ENCODE measurements at places on chromosomes 3 and 15.

DNA sequence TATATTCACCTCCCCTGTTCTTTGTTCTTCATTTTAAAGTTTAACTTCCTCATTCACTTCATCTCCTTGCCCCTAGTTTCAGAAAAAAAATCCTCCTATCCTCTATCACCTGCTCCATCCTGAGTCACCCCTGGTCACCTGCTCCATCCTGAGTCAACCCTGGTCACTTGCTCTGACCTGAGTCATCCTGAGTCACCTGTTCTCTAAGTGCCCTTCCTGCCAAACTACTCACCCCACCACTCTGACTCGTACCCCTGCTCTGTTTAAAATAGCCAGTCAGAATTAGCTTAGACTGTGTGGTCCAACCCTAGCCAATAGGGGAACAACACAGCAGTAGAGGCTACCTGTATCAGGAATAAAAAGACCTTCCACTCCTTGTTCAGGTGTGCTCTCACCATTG lies 716.9 kb downstream of the ZBBX start:
- no peak for DNase-seq

- DNase-seq: no peak
Measured at GRCh38 chr3:60081381-60082095, 1031.7 kb upstream of the CFAP20DC start.

DNA sequence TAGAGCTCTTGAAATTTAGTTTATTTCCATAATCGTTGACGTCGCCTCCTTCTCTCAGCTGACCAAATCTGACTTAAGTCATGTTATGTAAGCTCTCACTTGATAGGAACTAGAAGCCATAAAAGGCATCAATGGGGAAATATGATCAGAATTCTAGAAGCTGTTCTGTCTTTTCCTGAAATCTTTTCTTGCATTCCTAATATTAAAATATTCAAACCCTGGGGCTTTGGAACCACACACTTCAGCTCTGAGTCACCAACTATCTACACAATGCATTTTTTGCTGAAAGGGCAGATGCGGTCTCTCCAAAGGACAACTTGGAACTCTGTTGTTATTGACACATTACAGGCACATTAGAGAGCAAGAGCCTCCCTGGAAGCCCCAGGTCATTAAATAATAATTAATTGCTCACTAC lies 91.3 kb downstream of the LARS2 start:
- DNase-seq: no peak

- DNase-seq: no peak
Measured at GRCh38 chr3:129311054-129311902, 32.6 kb downstream of the HMCES start.

DNA sequence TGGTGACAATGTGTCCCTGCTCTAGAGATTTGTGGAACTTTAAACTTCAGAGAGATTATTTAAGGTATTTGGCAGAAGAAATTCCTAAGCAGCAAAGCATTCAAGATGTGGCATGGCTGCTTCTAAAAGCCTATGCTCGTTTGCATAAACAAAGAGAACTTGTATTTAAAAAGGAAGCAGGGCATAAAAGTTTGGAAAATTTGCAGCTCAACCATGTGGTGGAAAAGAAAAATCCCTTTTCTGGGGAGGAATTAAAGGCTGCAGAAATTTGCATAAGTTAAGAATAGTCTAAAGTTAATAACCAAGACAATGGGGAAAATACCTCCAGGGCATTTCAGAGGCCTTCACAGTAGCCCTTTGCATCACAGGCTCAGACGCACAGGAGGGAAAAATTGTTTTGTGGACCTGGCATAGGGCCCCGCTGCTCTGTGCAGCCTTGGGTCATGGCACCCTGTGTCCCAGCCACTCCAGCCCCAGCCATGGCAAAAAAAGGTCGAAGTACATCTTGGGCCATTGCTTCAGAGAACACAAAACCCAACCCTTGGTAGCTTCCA lies 1109.1 kb downstream of the OTOL1 start:
- DNase-seq: no peak

GRCh38 chr3:58116985-58117384 lies 93.8 kb downstream of the DNASE1L3 start:
- DNase-seq: no peak

GRCh38 chr3:181722156-181722555 lies 10.4 kb downstream of the SOX2 start:
- no peak for DNase-seq

DNA sequence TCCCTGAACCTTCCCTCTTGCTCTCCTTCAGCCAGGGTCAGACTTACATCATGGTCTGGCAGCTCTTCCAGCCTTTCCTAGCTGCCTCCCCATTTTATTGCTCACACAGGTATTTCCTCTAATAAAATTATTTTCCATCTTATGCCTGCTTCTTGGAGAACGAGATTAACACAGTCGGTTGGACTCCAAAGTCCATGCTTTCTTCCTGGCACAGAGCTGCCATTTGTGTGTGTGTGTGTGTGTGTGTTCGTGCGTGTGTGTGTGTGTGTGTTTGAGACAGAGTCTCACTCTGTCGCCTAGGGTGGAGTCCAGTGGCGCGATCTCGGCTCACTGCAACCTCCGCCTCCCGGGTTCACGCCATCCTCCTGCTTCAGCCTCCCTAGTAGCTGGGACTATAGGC lies 15.5 kb downstream of the FSD2 start:
- DNase-seq: no peak

- no peak for DNase-seq
Measured at GRCh38 chr3:47318916-47319315, 36.2 kb downstream of the KLHL18 start.

DNA sequence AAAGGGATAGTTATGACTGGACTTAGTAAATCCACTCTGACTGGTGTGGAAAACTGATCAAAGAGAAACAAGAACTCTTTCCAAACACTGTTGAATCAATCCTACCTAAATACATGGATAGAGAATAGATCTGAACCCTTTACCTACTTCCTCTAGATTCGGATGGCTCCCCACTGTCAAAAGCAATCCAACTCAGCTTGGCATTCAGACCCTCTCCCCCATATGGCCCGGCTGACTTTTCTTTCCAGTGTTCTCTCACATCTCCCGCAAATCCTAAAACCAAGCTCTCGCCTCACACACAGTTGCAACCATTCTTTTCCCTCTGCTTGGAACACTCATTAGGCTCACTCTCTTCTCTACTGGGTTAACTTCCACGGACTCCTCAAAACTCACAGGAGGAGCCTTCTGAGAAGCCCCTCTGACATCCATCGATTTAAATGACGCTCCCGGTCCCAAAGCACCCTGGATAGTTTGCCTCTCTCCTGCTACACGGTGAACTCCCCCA lies 639 bp downstream of the SPICE1 start:
- DNase-seq: peak; percentile 21

DNA sequence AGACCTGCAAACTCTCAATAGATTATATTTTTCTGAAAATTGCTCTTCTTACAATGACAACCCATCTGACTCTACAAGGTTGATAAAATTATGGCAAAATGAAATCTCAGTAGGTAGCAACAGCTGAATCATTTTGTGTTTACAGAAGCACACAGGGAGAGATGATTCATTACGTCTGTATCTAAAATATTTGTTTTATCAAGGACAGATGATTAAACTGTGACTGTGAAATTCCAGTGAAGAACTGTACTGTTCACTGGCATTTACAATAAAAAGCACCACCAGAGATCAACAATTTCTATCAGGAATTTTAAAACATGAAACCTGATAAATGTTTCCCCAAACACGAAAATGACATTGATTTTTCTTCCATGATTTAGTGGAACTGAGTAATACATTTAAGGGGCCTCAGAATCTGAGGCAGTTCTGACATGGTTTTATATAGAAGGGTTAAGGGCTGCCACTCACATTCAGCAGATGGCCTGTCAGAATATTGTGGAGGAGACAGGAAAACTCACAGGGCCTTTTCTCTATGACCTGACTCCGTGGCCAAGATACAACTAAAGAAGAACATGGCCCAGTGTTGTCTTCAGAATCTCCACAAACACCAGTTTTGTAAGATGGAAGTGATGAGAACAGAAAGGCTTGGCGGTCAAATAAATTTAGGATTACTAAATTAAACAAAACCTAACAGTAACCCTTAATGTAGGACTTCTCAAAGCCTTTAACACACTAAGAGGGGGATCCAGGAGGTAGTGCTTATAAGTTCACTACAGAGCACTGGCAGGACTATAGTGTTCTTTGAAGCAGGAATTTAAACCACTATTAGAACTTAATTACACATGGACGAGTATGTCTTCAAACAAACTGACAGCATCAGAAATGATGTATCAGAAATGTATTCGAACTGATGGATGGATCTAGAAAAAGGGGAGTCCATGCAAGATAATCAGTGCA lies 25.9 kb downstream of the RAD18 start:
- no peak for DNase-seq

GRCh38 chr15:70217226-70218160 lies 119.8 kb upstream of the TLE3 start:
- no peak for DNase-seq

GRCh38 chr3:37945807-37946530 lies 44.6 kb upstream of the VILL start:
- DNase-seq: no peak

DNA sequence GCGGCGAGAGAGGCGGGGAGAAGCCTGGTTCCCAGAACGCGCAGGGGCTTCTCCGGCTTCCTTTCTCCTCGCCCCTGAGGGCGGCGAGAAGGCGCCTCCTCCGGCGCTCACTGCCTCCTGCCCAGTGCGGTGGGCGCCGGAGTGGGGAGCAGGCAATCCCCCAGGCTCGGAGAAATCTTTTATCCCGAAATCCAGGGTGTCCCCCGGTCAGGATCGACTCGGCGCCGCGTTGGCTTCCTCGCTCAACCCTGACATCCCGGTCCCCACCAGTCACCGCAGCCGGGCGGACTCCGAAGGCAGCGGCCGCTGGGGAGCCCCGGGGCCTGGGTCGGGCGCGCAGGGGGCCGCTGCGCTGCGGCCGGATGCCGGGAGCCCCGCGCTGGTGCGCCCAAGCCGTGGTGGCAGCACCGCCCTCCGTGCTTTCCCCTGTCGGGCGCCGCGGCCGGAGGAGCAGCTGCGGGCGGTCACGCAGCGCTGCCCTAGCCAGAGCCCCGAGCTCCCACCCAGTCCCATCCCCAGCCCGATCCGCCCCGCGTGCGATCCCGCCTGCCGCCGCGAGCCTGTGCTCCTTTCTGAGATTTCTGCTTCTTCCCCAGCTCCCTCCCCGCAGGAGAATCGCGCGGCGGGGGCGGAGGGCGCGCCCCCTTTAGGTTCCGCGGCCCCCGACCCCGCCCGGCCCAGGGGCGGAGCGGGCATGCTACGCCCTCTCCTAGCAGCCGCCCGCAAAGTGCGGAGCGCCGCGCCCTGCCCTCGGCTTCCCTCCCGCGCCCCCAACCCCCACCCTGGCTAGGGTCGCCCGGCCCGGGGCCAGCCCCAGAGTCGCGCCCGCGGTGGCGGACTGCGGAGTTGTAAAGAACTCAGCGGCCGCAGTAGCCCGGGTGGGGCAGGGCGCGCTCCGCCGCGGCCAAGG lies 683 bp upstream of the CACNA2D3 start:
- DNase-seq: no peak

DNA sequence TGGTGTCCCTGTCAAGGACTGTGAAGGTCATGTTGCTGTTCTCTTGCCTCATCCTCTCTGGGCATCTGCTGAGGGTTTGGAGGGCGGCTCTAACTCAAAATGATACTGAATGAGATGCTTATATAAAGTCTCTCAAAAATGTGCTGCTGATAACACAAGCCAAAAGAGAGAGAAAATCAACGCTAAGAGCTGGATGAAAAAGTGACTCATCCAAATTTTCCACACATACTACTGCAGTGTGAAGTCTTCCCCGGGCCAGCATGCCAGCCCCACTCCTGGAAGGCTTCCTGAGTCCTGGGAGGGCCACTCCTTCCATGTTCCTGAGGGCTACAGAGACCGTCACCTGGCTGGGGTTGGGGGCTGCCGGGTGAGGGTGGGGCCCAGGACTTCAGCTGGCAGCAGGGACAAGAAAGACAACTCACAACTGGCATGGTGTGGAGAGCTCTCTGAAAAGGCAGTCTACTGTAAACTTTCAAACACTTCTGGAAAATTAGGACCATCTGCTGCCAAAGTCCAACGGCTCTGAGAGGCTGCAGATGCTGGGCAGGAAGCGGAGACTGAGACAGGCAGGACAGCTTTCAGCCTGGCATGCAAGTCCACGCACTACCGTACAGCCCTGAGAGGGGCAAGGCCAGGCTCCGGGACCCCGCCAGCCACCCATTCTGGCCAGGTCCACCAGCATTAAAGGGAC lies 200.3 kb downstream of the ADAMTS17 start:
- no peak for DNase-seq

DNA sequence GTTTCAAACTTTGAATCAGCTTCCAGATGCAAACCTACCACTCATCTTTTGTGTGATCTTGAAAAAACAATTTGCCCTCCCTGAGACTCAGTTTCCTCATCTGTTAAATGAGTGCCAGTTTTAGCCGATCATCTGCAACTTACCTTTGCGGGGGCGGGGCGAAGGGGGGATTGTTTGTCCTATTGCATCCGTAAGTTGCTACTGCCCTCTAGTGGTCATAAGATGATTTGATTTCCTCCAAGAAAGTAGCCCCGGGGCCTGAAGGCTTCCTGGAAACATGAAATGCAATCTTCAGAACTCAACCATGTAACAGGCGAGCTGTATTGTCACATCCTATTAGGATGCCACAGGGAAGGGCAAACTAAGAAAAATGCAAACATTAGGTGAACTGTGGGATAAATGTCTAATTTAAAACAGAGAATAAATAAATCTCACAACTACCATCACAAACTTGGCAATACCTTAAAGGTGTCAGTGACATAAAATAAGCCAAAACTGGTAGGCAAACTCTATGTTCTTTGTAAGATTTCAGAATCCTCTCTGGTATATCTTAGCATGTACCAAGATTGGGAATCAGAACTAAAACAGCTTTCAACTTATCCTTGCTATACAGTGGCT lies 63.5 kb upstream of the CLDN18 start:
- peak; percentile 74 for DNase-seq

GRCh38 chr3:69499899-69500421 lies 114.1 kb upstream of the FRMD4B start:
- no peak for DNase-seq

DNA sequence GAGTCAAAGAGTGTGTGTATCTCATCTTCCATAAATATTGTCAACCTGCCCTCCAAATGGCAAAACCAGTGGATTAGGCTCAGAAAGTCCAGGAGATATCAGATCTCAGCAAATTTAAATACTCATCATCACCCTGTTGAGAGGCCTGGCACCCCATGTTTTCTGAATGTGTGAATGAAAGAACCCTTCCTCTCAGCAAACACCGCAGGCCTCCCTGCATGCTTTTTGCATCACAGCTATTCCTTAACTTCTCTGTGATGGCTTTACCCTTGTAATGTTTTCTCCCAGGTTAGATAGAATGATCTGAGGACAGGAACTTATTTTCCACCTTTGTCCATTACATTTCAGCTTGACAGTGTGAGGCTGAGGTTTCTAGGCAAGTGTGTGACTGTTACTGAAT lies 43.6 kb upstream of the NMNAT3 start:
- no peak for DNase-seq

Data from activated CD4-positive, alpha-beta T cell treated with anti-CD3 and anti-CD28 coated beads, Interleukin-10, Interleukin-2, amounts not matched to agents 100 ng/mL and 50 ng/mL, durations not matched to agents 16 hours and 8 hours (primary cell).